ENCODE measurements at places on chromosomes 13 and 19.

GRCh38 chr13:37074703-37075102 lies 15.2 kb upstream of the SUPT20H start:
- DNase-seq: peak; percentile 14

- DNase-seq: no peak
Measured at GRCh38 chr19:18419699-18420460, 682 bp downstream of the SSBP4 start.

DNA sequence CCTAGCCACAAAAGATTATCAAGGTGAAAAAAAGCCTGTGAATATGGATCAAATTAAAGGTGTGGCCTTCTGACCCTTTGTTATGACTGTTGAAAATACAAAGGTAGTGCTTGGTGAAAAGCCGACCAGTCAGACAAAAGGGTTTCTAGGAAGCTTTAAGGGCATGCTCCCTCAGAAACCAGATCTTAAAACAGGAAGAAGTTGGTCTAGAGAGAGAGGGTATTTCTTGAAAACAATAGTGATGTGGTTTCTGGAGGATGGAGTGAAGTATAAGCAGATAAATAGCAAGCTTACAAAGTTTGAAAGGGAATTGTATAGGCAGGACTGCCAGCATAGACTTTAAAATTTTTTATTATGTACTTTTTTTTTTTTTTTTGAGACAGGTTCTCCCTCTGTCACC lies 5.0 kb upstream of the EID2 start:
- DNase-seq: no peak

- DNase-seq: no peak
Measured at GRCh38 chr13:113641426-113641825, 16.6 kb downstream of the ATP4B start.

GRCh38 chr13:44237881-44238421 lies 135.7 kb upstream of the SERP2 start:
- DNase-seq: peak; percentile 48

GRCh38 chr13:20798027-20798426 lies 24.3 kb upstream of the EEF1AKMT1 start:
- no peak for DNase-seq

GRCh38 chr13:34223984-34224383 lies 406.0 kb downstream of the RFC3 start:
- DNase-seq: no peak

GRCh38 chr13:112657850-112658445 lies 31.9 kb upstream of the ATP11A start:
- DNase-seq: peak; percentile 73

DNA sequence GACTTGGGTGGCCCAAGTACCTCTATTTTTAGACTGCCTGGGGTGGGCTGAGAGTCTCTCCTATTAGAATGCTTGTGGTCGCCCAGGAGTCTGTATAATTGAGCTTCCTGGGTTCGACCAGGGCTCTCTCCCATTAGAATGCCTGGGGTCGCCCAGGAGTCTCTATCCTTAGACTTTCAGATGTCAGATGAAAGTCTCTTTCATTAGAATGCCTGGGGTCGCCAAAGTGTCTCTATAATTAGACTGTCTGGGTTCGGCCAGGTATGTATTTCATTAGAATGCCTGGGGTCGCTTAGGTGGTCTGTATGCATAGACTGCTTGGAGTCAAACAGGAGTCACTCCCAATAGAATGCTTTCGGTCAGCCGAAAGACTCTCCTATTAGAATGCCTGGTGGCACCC lies 1471.7 kb downstream of the UQCRFS1 start:
- DNase-seq: no peak

- DNase-seq: peak; percentile 1
Measured at GRCh38 chr13:71477735-71478134, 389.3 kb downstream of the DACH1 start.

DNA sequence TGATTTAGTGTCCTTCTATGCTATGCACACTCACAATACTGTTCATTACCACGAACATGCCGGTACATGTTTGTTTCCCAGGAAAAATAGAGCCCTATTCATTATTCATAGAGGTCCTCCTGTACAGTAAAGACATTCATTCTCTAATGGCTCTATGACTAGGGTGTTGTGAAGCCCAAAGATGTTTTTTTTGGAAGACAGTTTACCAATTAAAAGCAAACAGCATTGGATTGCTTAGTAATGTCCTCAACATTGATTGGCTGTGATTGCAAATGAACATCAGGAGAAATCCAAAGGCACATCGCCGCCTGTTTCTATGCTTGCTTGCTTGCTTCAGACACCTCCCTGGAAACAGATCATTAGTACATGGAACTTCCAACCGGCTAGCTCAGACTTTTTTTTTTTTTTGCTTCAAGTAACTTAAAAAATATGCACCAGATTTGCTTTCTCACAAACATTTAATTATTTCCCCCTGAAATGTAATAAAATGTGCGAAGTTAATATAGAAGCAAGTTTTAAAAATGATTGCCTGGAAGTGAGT lies 8.8 kb upstream of the GPC6 start:
- DNase-seq: peak; percentile 42
